CD4-positive, CD25-positive, alpha-beta regulatory T cell (primary cell): ENCODE measurements at places on chromosomes 16 and 17. TPM values are rescaled to one million over a fixed set of nuclear protein-coding genes. Genes with fewer than 3 reads are reported as not detected.

The SNAI3 gene
- 17.4 TPM for polyA plus RNA-seq

The MPP3 gene
- not detected for polyA plus RNA-seq

The VWA3A gene
- not detected for polyA plus RNA-seq

The KRTAP4-1 gene
- not detected for polyA plus RNA-seq

The UNC13D gene
- polyA plus RNA-seq, result 41.6 TPM

The OR2C1 gene
- 0.30 TPM for polyA plus RNA-seq

The TBC1D3I gene
- not detected for polyA plus RNA-seq

The ABCC3 gene
- not detected for polyA plus RNA-seq

The KRTAP17-1 gene
- polyA plus RNA-seq, result not detected

The TENT4B gene
- 3.5 TPM for polyA plus RNA-seq

The HOXB8 gene
- polyA plus RNA-seq, result not detected

The MLKL gene
- 15.6 TPM for polyA plus RNA-seq

The DOC2B gene
- not detected for polyA plus RNA-seq

The KRT27 gene
- polyA plus RNA-seq, result not detected

The MYL11 gene
- 1.7 TPM for polyA plus RNA-seq

The ASPHD1 gene
- not detected for polyA plus RNA-seq

The STX1B gene
- polyA plus RNA-seq, result not detected
